Activated CD4-positive, CD25-positive, alpha-beta regulatory T cell treated with anti-CD3 and anti-CD28 coated beads, Interleukin-2, amount 50 U/mL, for 24 hours (primary cell): ENCODE measurements at places on chromosomes 16 and 17.

GRCh38 chr17:8060274-8060673 lies 21.4 kb downstream of the ALOX15B start:
- no peak for ATAC-seq

DNA sequence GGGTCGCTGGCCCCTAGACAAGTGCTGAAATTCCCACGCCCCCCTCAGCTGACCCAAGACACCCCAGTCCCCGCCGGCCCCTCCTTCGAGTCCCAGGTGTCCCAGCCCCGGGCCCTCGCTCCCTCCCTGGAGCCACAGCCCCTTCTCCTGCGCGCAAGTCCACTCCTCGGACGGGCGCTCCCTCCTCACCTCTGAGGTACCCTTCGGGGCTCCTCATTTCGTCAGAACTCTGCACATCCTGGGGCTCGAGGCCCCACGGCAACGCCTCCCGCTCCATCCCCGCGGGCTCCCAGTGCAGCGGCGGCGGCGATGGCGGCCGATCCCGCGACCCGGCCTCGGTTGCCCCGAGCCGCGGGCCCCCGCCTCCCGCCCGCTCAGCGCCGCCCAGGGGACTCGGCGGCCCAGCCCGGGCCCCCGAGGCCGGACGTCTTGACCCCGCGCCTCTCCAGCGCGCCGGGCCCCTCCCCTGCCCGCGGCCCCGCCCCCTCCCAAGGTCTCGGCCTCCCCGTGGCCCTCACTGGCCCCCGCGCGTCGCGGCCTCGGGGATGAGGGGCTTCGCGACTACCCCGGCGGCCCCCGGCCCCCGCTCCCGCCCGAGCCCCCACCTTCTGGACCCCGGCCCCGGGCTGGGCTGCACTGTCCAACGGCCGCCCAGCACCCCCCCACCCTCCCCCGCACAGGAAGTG lies at the start of gene ZNF768:
Gene ZNF768 (minus strand): TSS at position 430 of the 686 bp plus-strand sequence. CDS start 153 bp downstream, at position 277.
- ATAC-seq = peak; percentile 6

GRCh38 chr17:74981318-74981978 lies 6.0 kb upstream of the CDR2L start:
- peak; percentile 51 for ATAC-seq

- ATAC-seq = peak; percentile 59
These were observed 26.2 kb upstream of the PIK3R5 start for GRCh38 chr17:8991514-8992285.

- no peak for ATAC-seq
These were observed 11.4 kb downstream of the CDR2L start for GRCh38 chr17:74998783-74999182.

- no peak for ATAC-seq
These were observed 56.1 kb upstream of the BCAR1 start for GRCh38 chr16:75307506-75307905.

GRCh38 chr17:44006598-44007345 lies 2.4 kb downstream of the NAGS start:
- ATAC-seq = peak; percentile 85

DNA sequence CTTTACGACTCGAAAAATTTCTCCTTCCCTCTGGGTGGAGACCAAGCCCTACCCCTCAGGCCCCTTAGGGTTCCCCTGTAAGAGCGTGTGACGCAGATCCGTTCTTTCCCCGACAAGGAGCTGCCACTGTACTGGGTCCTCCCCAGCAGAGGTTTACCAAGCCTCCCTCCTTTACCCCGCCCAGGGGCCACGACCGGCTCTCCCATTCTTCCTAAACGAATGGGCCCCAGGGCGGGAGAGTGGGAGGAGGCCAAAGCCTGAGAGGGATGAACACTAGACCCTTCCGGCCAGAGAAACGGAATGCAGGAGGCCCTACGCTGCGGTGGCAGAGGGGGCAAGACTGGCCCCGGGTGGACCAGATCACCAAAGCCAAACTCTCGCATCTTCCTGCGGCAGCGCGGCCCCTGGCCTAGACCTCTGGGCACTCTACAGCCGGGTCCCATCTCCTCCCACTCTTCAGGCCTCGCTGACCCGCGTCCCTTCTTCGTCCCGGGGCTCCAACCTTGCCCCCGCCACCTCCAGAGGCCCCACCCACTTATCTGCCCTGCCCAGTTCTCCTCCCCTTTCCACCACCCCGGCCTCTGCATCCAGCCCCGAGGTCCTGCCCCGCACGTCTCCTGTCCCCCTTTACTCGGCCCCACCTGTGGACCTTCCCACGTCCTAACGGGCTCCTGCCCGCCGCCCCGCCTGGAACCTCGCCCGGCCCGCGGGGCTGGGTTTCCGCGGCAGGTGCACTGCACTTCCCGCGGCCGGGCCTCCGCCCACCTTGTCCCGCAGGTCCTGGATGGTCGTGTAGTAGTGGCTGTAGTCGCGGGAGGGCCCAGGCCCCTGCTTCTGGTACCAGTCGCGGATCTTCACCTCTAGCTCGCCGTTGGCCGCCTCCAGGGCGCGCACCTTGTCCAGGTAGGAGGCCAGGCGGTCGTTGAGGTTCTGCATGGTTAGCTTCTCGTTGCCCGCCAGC lies 765 bp downstream of the KRT19 start:
- ATAC-seq = no peak

- no peak for ATAC-seq
These were observed 11.8 kb downstream of the C17orf75 start for GRCh38 chr17:32330147-32330546.

- no peak for ATAC-seq
These were observed 51.6 kb upstream of the ETV4 start for GRCh38 chr17:43597624-43598356.

DNA sequence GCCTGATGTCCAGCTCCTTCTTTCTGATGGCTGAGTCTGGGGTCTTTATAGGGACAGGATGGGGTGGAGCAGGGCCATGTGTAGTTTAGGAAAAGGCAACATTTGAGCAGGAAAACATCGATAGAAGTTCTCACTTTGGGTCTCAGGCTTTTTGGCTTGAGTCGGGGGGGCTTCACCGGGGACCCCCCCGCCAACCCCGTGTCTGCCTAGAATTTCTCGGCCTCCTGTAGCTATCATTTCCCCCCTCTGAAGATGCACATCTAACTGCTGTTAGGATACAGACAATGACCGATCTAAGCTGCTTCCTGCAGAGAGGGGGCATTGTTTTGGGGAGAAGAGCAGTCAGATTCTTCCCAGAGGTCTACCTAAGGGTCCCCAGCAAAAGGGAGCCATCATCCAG lies 16.7 kb upstream of the ZNHIT3 start:
- ATAC-seq = no peak

- no peak for ATAC-seq
These were observed 307.5 kb downstream of the MAP2K4 start for GRCh38 chr17:12328204-12328603.

DNA sequence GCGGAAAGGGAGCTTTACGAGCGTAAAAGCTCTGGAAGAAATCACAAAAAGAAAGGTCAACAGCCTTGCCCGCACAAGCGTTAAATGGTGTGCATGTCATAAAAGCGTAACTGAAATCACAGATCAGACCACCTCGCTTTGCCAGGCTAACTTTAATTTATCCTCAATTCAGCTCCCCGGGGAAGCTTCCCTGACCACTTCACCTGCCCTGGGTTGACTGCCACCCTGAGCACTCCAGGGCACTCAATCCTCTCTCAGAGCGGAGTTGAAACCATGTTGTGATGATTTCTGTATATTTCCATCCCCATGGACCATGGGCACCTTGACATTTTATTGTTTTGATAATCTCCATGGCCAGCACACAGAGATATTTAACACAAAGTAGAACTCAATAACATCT lies 16.1 kb upstream of the NAGS start:
- ATAC-seq = no peak

GRCh38 chr17:48013876-48014594 lies 23.6 kb downstream of the COPZ2 start:
- ATAC-seq = no peak

DNA sequence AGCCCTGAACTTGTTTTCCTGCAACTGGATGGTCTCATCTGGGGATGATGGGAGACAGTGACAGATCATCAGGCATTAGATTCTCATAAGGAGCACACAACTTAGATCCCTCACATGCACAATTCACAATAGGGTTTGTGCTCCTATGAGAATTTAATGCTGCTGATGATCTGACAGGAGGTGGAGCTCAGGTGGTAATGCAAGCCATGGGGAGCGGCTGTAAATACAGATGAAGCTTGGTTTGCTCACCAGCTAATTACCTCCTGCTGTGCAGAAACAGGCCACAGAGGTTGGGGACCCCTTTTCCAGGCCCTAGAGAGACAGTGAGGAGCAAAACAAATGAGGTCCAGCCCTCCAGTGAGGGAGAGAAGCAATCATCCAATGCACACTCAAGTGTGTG lies 168.6 kb downstream of the RGS9 start:
- no peak for ATAC-seq

DNA sequence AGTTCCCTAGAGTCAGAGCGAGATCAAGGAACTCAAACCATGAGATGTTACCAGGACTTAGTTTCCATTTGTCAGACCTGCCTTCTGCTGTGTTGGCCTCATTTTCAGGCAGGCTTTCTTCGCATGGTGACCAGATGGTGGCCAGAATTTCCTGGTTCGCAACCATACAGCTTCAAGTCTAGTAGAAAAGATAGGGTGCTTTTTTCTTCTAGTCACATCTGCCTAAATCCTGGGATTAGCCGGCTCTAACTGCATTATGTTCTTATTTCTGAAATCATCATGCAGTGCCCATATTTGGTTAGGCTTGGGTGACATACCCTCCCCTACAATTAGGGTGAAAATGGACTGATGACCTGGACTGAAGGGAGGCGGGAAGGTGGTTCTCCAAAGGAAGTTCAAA lies 131.5 kb downstream of the SHISA9 start:
- ATAC-seq = no peak

DNA sequence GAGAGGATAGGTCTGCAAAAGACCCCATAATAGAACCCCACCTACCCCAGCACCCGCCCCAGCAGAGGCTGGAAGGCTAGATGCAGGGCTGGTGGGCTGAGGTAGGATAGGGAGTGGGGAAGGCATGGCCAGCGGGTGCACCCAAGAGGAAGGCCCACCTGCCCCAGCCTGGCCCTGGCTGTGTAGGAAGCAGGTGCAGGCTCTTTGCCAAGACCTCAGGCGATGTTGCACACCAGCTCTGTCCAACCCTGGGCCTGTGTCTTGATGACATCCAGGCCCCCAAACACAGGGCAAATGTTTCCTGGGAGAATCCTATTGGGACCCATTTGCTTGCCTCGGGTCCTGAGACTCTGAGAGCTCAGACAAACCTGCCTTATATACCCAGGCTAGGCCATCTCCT lies 12.2 kb downstream of the UNC119 start:
- no peak for ATAC-seq

DNA sequence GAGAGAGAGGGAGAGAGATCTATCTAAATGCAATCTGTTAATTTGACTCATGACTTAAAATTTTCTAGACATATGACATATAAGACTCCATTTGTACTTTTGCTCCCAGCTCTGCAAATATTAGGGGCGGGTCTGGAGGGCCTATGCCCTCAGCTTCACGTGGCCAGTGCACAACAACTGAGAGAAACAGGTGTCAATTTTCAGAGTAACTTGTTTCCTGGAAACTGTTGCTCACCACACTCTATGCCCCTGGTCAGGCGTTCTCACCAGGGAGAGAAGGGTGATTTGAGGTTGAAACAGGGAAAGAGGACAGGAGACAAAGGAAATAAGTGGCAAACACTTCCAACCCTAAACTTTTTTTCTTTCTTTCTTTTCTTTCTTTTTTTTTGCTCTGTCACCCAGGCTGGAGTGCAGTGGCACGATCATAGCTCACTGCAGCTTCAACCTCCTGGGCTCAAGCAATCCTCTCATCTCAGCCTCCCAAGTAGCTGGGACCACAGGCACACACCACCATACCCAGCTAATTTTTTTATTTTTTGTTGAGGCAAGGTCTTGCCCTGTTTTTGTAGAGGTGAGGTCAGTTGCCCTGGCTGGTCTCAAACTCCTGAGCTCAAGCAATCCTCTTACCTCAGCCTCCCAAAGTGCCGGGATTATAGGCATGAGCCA lies 270.0 kb downstream of the SLC39A11 start:
- ATAC-seq = no peak

DNA sequence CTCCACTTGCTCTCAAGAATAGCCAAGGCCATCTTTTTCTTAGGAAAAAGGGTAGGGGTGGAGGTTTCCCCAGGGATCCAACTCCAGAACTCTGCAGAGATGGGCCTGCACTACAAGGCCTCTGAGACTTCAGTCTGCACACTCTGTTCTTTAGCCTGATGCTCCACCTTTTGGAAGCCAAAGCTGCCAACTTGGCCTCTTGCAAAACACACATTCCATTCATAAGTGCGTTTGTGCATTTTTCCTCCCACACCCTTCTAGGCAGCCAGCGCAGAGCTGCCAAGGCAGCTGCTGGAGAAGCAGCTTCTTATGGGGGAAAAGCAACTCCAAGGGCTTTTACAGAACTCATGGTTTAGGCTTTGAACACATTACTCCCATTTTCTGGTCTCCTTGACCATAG lies 45.3 kb downstream of the REXO5 start:
- no peak for ATAC-seq

DNA sequence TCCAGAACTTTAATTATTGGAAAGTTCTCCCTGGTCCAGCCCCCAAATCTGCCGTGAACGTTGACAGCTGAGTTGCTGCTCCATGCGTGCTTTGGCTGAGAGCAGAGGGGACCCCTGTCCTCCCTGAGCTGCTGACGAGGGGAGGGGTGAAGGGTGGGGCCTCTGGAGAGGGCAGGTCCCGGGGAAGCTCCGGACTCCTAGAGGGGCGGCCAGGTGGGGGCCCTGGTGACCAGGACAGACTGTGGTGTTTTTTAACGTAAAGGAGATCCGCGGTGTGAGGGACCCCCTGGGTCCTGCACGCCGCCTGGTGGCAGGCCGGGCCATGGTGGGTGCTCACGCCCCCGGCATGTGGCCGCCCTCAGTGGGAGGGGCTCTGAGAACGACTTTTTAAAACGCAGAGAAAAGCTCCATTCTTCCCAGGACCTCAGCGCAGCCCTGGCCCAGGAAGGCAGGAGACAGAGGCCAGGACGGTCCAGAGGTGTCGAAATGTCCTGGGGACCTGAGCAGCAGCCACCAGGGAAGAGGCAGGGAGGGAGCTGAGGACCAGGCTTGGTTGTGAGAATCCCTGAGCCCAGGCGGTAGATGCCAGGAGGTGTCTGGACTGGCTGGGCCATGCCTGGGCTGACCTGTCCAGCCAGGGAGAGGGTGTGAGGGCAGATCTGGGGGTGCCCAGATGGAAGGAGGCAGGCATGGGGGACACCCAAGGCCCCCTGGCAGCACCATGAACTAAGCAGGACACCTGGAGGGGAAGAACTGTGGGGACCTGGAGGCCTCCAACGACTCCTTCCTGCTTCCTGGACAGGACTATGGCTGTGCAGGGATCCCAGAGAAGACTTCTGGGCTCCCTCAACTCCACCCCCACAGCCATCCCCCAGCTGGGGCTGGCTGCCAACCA lies at the start of gene MC1R:
Gene MC1R (plus strand): TSS at position 410 of the 895 bp plus-strand sequence. CDS start 397 bp downstream, at position 807.
- ATAC-seq = peak; percentile 32

DNA sequence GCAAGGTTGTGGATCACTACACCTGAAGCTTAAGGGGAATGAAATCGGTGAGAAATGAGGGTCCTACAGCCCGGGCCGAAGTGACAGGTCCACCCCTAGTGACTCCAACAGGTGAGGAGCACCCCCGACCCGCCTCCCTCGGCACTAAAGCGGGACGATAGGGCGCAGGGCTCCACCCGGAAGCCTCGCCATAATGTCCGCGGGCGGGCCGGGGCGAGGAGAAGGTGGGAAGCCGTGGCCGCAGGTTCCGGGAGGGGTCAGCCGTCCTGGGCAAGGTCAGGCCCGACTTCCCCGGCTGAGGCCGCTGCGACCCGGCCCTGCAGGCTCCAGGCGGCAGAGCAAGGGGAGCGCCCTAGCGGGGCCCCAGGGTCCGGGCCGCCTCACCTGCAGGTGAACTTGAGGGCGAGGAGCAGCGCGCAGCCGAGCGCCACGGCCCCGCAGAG lies 543 bp downstream of the TXNDC11 start:
- ATAC-seq = peak; percentile 37
